ENCODE measurements at places on chromosomes 2 and 18. TPM values are rescaled to one million over a fixed set of nuclear protein-coding genes. Genes with fewer than 3 reads are reported as not detected.

DNA sequence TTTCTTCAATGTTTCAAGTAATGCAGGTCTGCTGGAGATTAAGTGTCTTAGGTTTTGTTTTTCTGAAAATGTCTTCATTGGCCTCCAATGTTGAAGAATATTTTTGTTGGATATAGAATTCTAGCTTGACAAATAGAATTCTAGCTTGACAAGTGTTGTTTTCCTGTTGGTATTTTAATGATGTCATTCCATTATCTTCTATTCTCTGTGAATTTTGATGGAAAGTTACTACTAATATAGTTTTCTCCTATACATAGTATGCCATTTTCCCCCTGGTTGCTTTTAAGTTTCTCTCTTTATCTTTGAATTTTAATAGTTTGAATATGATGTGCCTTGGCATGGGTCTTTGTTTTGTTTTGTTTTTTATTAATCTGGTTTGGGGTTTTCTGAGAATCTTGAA lies 119.9 kb downstream of the RAPGEF4 start:
- no peak for DNase-seq

GRCh38 chr18:23816740-23817139 lies 127.5 kb downstream of the LAMA3 start:
- no peak for DNase-seq

DNA sequence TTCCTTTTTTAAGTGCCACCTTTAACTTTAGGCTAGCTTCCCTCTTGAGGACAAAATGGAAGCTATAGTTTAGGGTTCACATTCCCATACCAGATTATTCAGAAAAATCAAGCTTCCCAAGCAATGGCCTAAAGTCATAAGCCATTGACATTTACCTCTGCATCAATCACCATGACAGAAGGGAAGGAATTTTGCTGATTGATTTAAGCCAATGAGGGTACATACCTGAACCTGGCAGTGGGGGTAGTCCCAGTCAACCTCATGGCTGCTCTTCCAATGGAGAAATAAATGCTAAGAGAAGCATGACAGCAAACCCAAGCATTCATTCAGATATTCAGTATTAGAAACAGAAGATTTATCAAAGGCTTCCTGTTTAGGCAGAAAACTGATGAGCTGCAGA lies 128.4 kb upstream of the CREB1 start:
- DNase-seq = no peak

DNA sequence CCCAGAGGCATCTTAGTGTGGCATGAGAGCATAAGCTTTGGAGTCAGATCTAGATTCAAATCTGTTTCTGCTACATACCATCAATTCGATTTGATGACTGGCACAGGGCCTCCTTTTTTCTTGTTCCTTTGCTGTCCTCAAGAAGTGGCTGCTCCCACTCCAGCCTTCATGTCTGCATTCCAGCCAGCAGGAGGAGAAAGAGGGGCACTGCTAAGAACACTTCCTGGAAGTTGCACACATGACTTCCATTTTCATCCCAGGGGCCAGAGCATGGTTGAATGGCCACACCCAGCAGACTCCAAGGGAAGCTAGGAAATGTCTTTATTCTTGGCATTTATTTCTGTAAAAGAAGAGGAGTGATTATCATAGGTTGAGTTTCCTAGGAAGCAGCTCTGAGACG lies 50.4 kb downstream of the EML6 start:
- no peak for DNase-seq

DNA sequence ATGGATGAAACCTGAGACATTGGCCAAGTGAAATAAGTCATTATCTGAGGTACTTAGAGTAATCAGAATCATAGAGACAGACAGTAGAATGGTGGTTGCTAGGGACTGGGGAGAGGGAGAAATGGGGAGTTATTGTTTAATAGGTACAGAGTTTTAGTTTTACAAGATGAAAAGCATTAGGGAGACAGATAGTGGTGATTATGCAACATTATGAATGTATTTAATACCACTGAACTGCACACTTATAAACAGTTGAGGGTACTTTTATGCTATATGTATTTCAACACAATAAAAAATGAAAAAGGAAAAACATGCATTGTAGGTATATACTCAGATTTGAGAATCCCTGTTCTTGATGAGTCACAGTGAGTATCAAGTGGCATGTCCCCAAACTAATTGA lies 59.7 kb downstream of the EPC2 start:
- no peak for DNase-seq

- DNase-seq = peak; percentile 79
Measured at GRCh38 chr2:9990736-9991135, 39.2 kb downstream of the GRHL1 start.

DNA sequence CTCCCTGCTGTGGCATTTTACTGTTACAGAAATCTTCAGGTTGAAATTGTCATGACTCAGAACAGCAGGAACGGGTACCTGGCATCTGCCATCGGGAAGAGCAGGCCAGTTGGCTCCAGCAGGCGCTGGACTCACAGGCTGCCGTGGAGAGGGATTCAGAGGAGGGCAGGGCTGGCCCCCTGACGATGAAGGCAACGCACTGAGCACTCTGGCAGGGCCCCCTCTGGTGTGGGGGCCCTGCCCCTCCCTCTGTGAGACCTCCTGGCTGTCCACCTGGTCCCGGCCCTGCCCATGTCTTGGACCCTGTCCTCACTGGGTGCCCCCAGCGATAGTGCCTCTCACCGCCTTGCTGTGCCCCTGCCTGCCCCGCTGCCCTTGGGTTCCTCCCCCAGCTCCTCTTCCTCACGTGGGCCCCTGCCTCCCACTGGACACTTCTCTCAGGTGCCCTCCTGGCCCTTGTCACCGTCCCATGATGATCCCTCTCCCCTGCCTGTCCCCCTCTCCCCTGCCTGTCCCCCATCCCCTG lies 23.3 kb upstream of the ALLC start:
- no peak for DNase-seq

GRCh38 chr2:104876606-104877570 lies 23.0 kb downstream of the POU3F3 start:
- no peak for DNase-seq

DNA sequence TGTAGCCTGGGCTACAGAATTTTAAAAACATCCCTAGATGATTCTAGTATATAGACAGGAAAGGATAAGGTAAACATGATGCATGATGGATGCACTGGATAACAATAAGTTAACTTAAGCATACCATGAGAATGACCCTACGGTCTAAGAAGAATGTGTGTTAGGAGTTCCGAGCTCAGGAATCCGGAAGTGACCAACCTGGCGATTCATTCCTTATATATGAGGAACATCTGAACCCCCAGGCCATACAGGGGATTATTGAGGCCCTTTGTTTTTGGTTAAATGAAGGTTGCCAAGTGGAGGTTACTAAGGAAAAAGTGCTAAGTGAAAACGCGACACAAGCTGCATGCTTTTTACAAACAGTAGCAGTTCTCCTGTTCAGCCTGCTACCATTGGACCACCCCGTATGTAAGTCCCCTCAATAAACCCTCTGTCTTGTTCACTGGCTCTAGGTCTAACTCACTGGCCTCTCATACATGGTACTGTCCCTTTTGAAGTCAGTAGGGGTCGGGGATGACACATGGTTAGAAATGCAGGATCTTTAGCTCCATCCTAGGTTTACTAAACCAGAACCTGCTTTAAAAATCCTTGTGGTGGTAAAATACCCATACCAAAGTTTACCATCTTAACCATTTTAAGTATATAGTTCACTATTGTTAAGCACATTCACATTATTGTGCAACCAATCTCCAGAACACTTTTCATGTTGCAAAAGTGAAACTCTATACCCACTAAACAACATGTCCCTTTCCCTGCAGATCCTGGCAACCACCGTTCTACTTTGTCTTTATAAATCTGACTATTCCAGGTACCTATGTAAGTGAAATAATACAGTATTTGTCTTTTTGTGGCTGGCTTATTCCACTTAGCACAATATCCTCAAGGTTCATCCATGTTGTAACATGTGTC lies 111.0 kb upstream of the MAP4K3 start:
- DNase-seq = peak; percentile 53

GRCh38 chr2:218811382-218811781 lies 20.2 kb downstream of the PRKAG3 start:
- DNase-seq = no peak

- DNase-seq = no peak
Measured at GRCh38 chr2:210099940-210100339, 71.3 kb downstream of the KANSL1L start.

- no peak for DNase-seq
Measured at GRCh38 chr2:236899950-236900640, 185.6 kb upstream of the COPS8 start.

- no peak for DNase-seq
Measured at GRCh38 chr18:65230311-65230710, 520.5 kb upstream of the CDH7 start.

GRCh38 chr18:80105369-80106167 lies 3.5 kb upstream of the ADNP2 start:
- DNase-seq = no peak

DNA sequence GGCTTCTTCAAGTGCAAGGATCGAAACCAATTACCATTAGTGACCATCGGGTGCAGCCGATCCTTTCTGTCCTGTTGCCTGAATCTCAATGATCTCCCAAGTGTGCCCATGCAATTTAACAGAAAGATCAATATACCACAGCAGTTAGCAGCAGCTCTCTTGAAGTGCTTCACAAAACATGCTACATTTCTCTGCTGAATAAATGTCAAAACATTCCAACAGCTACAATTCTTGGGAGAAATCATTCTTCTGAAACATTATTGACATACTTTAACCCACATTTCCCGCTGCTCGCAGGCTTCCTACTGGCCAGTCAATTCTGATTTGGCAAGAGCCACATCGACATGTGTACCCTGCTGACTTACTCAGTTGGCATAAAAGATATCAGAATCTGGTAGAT lies 907.7 kb downstream of the TMEM182 start:
- DNase-seq = no peak

DNA sequence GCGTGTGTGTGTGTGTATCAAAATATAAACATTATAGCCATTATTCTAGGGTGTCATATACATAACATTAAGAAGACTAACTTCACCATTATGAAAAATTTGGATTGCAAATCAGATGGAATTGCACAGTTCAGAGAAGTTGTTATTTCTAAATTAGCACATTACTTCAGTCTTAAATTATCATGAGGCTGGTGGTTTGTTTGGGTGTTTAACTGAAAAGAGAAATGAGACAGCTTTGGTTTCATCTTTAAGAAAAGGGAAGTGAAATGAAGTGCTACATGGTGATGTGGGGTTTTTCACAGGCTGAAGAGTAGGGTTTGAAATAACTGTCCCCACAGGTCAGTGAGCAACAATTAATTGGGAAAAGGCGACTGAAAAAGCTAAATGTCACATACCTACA lies 161.2 kb upstream of the XIRP2 start:
- DNase-seq = no peak

DNA sequence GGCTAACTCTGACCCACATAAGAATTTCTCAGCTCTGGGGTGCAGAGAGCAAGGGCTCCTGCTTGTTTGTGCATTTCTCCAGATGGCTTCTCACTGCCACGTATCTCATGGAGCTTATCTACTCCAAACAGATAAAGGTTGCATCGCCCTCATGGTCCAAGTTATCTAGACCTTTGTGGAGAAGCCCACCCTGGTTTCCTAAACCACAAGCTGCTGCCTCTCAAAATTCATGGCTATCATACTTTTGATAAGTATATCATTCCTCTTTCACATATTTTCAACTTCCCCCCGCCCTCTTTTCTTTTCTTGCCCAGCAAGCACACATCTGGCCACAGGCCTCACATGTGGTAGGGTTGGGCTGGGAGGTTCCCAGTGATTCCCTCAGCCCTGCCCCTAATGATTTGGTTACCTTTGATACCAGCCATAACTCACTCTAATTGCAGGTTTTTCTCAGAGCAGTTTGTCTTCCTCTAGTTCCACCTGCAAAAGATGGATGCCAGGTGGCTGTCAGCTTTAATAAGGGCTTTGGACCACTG lies 146.0 kb downstream of the RHBDD1 start:
- no peak for DNase-seq

DNA sequence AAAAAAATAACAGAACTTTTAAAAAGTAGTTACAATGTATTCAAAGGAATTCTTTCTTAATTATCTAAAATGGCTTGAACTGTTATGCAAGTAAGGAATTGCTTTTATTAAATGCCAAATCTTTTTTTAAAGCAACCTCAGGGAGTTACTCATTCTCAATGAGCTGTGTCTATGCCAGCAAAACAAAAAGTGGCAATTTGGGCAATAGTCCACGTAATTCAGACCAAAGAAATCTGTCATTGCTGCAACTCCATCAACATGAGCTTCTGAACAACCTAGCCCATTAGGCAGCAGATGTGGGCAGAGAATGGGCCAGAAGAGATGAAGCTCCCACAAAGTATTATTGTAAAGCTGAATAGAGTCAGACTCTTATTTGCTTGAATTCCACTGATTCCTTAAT lies 118.4 kb downstream of the ALK start:
- DNase-seq = peak; percentile 30

GRCh38 chr18:44781886-44782285 lies 101.2 kb downstream of the SETBP1 start:
- DNase-seq = peak; percentile 31

GRCh38 chr2:26010943-26011342 lies 22.9 kb upstream of the RAB10 start:
- DNase-seq = no peak

DNA sequence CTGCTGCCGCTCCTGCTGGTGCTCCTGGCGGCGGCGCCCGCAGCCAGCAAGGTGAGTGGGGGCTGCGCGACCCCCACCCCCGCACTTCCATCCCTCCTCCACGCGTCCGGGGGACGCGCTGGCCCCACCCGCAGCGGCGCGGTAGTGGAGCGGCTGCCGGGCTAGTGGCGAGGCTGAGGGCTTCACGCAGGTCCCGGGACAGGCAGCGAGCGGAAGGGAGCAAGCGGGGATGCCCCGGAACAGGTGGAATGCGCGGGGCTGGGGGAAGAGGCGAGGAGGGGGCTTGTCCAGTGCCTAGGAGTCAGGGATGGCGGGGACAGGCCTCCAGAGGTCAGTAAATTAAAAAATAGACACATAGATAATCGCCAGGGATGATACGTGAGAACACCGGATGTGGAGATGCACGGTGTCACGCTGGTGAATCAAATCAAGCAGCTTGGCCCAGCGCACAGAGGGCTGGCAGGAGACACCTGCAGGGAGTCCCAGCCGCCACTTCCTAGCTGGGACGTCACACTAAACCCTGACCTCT lies 403 bp downstream of the COL4A3 start:
- peak; percentile 19 for DNase-seq

GRCh38 chr18:13630716-13631268 lies 95.6 kb downstream of the FAM210A start:
- DNase-seq = no peak

GRCh38 chr2:18626256-18626668 lies 36.9 kb upstream of the NT5C1B start:
- DNase-seq = no peak

DNA sequence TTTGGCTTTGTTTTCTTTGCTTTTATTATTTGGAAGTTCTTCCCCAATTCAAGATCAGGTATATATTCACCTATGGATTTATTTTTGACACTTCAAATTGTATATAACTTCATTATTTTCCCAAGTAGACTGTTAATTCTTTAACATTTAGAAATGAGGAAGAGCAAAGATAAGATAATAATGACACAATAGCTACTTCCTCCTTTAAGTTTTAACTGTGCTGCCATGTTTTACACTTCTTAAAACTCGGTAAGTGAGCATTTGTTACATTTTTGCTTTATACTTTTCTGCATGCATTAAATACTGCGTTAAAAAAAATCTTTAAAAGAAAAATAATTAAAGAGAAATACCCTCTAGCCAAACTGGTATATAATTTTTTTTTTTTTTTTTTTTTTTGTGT lies 32.5 kb downstream of the SLC66A3 start:
- DNase-seq = no peak

TWIST2 gene
- 20.4 TPM for total RNA-seq

CRYGC gene
- not detected for total RNA-seq

MARCO gene
- not detected for total RNA-seq

GRB14 gene
- 2.9 TPM for total RNA-seq

TXNDC2 gene
- total RNA-seq = 0.06 TPM

LONRF2 gene
- total RNA-seq = 0.65 TPM

CHRND gene
- not detected for total RNA-seq

MROH2A gene
- total RNA-seq = 0.80 TPM

SGO2 gene
- total RNA-seq = 26.4 TPM

EVX2 gene
- not detected for total RNA-seq

Measured in Daoy (cell line).